ENCODE measurements at places on chromosomes 2 and 18.

DNA sequence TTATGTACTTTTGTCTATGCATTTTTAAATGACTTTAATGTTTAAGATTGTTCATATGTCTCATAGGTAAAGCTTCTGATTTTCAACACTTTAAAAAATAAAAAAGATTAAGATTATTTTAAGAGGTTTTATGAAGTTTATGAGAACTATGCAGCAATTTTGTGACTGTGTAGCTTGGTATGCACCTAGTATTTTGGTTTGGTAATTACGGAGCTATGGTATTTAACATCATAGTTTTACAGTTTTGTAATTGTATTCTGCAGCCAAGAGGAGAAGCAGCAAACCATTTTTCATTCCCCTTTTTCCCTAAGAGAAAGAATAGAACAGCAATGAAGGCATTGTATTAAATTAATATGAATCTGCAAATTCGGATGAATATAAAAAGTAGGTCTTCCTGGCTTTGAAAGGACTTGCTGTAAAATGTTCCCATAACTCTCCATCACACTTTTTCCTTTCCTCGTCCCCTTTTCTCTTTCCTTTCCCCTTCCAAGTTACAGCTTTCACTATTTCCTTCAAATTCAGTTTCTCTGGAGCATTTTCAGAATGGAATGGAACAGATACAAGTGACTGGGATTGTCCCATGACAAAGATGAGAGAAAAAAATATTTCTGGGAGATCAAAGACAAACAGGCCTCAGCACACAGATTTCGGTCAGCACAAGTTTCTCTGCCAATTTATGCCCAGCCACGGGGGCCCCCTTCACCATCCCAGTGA, 26.1 kb upstream of the PIEZO2 start:
- no peak for DNase-seq

GRCh38 chr2:8169443-8169842, 512.4 kb upstream of the ID2 start:
- no peak for DNase-seq

- no peak for DNase-seq
Measured at GRCh38 chr2:205025580-205026240, 480.4 kb downstream of the PARD3B start.

DNA sequence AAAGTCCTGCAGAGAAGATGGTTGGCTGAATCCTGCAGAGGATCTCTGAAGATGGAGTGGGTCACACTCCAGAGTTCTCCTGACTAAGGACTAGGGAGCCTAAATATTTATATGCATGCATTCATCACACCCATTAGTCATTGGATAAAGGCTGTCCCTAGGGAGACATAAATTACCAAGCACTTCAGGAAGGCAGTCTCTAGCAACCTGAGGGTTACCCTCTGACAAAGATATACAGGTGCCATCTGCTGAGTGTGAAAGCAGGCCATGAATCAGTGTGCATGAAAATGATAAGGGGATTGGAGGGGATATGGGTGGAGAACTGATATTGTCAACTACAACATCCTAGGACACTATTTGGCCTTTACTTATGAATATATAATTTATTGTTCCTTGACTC, 294.8 kb upstream of the DDX18 start:
- no peak for DNase-seq

GRCh38 chr2:191901031-191901430, 54.1 kb upstream of the CAVIN2 start:
- DNase-seq: no peak

- no peak for DNase-seq
Measured at GRCh38 chr2:62296034-62296831, 100.3 kb downstream of the B3GNT2 start.

GRCh38 chr2:127058954-127059252, 48.1 kb downstream of the BIN1 start:
- no peak for DNase-seq

DNA sequence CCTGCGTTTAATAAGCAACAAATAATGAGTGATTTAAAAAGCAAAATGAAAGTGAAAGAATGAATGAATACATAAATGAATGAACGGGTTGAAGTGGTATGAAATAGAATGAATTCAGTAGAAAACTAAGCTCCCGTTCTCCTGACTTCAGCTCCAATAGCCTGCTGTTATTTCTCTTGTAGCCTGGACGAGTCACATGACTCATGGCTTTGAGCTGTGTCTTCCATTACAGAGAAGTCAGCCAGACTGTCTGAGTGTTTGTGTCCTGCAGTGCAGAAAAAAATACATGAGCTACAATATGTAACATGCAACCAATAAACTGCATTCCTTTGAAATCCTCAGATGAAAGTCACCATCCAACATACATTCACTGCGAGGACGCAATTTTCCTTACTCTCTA, 21.2 kb downstream of the SCG2 start:
- no peak for DNase-seq

DNA sequence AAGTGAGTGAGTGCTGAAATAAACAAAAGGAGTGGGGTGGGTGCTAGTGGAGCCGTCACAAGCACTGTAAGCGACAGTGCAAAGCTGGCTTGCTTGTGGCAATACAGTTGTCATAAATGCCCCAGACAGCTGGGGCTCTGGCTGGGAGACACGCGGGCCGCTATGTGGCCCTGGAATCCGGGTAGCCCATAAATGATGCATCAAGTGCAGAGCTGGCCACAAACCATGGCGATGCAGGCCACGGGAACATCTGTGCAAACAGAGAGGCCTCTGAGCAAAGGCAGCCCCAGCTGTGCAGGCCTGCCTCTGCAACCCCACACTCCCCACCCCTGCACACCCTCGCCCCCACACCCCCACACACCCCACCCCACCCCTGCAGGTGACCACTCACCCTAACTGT, 349.2 kb upstream of the ID2 start:
- no peak for DNase-seq

All from stimulated activated CD4-positive, alpha-beta T cell treated with anti-CD3 and anti-CD28 coated beads, Interleukin-4, amount 100 ng/mL, for 48 hours (primary cell).